ENCODE measurements at places on chromosomes 6 and 20. TPM values are rescaled to one million over a fixed set of nuclear protein-coding genes. Genes with fewer than 3 reads are reported as not detected.

The PBOV1 gene
- total RNA-seq: not detected

The NKX2-4 gene
- not detected for total RNA-seq

The RBM24 gene
- total RNA-seq: 0.11 TPM

The SLC13A3 gene
- 3.9 TPM for total RNA-seq

The PREX1 gene
- under 0.01 TPM for total RNA-seq

The ESR1 gene
- not detected for total RNA-seq

The SMOC2 gene
- not detected for total RNA-seq

The MEI4 gene
- not detected for total RNA-seq

The CUL9 gene
- total RNA-seq: 40.4 TPM

The NMBR gene
- not detected for total RNA-seq

The CLIC5 gene
- 1.5 TPM for total RNA-seq

The ZSCAN26 gene
- total RNA-seq: 14.7 TPM

The TCF21 gene
- total RNA-seq: not detected

The CST7 gene
- total RNA-seq: not detected

The STMN3 gene
- 0.76 TPM for total RNA-seq

The IMPG1 gene
- not detected for total RNA-seq

The MANEA gene
- 14.9 TPM for total RNA-seq

The LPIN3 gene
- total RNA-seq: 15.6 TPM

The DSE gene
- 84.7 TPM for total RNA-seq

The ZBTB12 gene
- total RNA-seq: 2.9 TPM

The ID4 gene
- 16.1 TPM for total RNA-seq

The SLC35F1 gene
- under 0.01 TPM for total RNA-seq

The RPS6KA2 gene
- total RNA-seq: 37.2 TPM

The TUBB2A gene
- 55.4 TPM for total RNA-seq

The ENPP1 gene
- 339 TPM for total RNA-seq

The EGFL8 gene
- total RNA-seq: 5.1 TPM

The ARMH2 gene
- total RNA-seq: not detected

The SLC22A3 gene
- 2.7 TPM for total RNA-seq

The ANKEF1 gene
- 5.5 TPM for total RNA-seq

The BPI gene
- total RNA-seq: not detected

The LGSN gene
- total RNA-seq: not detected

The VSX1 gene
- total RNA-seq: not detected

The KHDRBS2 gene
- not detected for total RNA-seq

The ZC3H12D gene
- 0.39 TPM for total RNA-seq

The SOBP gene
- not detected for total RNA-seq

The NHLRC1 gene
- total RNA-seq: 3.9 TPM

The UST gene
- total RNA-seq: 0.87 TPM

The RIPOR2 gene
- total RNA-seq: 22.8 TPM

The CCNC gene
- total RNA-seq: 99.3 TPM

The C20orf141 gene
- not detected for total RNA-seq

The ENPP4 gene
- total RNA-seq: under 0.01 TPM

The TMEM217 gene
- total RNA-seq: 2.4 TPM

The GPLD1 gene
- 0.33 TPM for total RNA-seq

The HDGFL1 gene
- total RNA-seq: not detected

The TRDN gene
- 0.76 TPM for total RNA-seq
